ENCODE measurements at places on chromosomes 7 and 10.

DNA sequence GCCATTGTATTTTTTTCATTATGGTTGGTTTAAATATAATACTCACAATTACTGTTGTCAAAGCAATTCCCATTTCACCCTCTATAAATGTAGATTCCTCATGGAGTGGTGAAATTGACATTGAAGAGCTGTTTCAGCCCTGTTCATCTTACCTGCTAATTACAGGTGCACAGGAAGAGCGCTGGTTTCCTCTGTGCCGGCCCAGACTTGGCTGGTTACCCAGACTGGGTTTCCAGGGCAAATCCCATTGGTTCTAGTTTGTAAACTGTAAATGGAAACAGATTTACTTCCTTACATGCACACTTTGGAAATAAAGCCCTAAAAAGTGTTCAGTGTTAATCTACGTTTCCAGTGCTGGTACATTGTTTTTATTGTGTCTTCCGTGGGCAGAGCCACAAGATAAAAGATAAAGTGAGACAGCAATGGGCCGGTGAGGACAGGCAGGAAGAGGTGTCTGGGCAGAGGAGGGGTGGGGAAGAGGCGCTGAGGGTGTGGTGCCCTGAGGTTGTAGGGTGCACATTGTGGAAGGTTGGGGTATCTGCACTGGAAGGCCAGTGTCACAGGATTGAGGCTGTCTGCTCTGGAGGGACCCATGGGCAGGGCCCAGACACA lies 71.6 kb upstream of the ZPBP start:
- no peak for DNase-seq

- no peak for DNase-seq
Measured at GRCh38 chr7:147519062-147519461, 1071.5 kb upstream of the C7orf33 start.

- no peak for DNase-seq
Measured at GRCh38 chr10:87685832-87686574, 26.3 kb downstream of the PAPSS2 start.

DNA sequence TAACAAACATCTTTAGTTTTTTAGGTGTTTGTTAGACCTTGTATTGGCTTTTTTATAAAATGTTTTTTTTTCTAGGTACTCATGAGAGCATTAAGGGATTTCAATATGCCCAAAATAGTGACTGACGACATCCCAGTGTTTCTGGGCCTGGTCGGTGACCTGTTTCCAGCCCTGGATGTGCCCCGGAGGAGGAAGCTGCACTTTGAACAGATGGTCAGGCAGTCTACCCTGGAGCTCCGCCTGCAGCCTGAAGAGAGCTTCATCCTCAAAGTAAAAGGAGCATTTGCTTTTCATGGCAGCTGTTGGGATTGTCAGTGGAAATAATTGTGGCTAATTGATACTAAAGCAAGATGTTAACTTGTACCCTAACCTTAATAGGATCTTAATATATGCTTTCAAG lies 161.5 kb downstream of the DNAH11 start:
- no peak for DNase-seq

DNA sequence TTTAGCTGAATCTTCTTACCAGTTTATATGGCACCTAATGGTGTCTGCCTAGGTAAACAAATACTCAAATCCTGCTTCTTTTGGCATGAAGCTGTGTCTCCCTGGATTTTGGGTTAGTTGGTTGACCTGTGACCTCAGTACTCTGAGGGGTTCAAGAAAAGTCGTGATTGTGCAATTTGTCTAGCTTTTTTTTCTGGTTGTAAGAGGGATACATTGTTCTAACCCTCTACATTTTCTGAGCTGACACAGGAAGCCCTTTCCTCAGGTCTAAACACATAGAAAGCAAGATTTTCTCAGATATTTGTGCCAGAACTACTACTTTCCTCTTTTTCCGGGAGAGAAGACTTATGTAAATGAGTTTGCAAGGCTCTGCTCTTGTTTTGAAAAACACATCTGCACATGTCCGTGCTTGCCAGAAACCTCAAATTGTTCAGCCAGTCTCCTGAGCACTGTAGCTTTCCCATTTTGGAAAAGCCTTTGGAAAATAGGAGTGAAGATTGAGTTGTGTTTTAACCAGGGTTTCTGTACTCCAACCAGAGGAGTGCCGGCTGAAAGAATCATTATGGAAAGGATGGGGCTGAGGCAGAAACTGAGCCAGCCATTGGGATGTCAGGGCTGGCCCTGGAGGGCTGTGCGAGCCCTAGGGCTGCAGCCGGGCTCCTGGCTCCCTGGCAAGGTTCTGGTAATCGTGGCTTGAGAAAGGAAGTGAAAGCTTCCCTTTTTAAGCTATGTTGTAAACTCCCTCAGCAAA lies 31.3 kb upstream of the CXCL12 start:
- DNase-seq = no peak

DNA sequence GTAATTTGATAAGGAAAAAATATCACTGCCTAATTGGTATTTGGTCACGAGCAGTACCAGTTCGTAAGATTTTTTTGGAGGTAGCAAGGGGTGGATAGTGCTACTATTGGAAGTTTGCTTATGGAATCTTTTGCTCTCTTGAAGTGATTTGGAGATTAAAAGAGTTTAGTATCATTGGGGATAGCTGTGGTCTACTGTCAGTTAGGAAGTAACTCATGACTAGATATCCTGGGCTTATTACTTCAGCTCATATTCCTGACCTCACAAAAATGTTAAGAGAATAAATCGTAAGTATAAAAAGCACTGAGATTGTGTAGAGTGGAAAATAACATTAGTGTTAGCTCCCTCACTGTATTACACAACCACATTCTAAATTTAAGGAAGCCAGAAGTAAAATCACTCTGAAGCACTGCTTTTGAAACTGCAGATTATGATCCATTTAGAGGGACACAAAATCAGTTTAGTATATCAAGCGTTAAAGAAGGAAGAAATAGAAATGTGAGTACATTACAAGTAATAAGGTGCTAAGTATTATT lies 22.6 kb downstream of the SGPL1 start:
- no peak for DNase-seq

GRCh38 chr10:22344249-22344648 lies 1.0 kb upstream of the SPAG6 start:
- DNase-seq = peak; percentile 24

GRCh38 chr10:117740691-117741222 lies 198.2 kb downstream of the EMX2 start:
- no peak for DNase-seq

DNA sequence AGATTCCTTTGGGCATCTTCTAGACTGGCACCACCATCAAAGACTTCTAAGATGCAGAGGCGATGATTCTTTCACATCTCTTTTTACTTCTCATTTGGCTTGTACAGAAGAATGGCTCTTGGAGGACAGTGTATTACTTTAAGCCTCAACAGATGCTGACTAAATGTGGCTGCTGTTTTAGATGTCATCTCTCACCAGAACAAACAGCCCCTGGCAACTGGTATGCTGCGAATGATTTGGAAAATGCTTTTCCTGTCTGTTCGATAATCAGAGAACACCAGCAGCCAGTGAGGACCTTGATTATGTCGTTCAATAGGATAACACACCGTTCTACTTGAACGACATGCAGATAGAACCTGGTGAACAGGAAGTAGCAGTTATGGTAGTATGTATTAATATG lies 131.8 kb downstream of the RNF216 start:
- no peak for DNase-seq

DNA sequence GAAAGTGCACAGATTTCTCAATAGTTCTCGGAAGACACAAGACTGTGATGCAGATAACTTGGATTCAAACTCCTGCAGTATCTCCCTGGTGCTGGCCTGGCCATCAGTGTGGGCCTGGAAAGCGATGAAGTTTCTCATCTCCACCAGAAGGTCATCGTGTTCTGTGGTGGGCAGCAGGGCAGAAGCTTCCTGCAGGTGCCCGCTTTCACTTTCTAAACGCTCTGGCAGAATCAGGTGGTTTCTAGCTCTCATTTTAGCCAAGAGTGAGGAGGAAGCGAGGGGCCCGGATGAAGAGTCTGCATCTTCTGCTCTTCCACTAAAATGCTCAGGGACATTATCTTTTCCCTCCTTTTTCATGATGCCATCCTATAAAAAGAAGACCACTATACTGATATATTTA lies 63.0 kb upstream of the DRGX start:
- DNase-seq = no peak

DNA sequence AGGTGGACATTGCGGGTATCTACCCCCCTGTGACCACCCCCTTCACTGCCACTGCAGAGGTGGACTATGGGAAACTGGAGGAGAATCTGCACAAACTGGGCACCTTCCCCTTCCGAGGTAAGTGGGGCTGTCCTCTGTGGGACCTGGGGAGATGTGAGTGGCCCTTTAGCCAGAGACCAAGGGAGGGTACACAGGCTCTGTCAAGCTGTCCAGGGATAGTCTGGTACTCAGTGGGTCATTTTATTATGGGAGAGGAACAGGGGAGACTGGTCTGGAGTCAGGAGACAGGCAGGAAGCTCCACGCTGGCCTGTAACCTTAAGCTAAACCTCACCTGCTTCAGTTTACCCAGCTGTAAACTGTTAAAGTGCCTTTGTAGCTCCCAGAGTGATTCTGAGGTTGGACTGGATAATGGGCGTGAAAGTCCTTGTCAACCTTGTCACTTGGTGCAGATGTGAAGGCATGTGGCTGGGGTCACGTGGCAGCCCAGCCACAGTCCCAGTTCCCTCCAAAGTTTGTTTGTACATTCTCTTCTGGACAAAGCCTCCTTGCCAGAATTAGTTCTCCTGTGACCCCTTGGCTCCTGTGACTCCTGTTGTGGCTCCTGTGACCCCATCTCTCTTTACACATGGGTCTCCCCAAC lies 729 bp downstream of the HOGA1 start:
- DNase-seq = no peak

GRCh38 chr7:14748461-14748860 lies 154.1 kb downstream of the DGKB start:
- DNase-seq = no peak

DNA sequence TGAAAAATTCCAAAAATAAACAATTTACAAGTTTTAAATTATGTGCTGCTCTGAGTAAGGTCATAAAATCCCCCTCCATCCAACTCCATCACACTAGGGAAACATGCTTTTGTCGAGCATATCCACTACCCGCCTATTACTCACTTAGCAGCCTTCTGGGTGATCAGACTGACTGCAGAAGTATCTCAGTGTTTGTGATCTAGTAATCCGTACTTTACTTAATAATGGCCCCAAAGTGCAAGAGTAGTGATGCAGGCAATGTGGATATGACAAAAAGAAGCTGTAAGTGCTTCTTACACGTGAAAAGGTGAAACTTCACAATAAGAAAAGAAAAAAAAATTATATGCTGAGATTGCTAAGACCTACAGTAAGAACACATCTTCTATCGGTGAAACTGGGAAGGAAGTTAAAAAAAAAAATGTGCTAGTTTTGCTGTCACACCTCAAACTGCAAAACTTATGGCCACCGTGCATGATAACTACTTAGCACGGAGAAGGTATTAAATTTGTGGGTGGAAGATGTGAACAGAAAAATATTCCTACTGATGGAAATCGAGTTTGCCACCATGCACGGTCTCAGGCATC lies 43.2 kb downstream of the SEMA3C start:
- DNase-seq = no peak

DNA sequence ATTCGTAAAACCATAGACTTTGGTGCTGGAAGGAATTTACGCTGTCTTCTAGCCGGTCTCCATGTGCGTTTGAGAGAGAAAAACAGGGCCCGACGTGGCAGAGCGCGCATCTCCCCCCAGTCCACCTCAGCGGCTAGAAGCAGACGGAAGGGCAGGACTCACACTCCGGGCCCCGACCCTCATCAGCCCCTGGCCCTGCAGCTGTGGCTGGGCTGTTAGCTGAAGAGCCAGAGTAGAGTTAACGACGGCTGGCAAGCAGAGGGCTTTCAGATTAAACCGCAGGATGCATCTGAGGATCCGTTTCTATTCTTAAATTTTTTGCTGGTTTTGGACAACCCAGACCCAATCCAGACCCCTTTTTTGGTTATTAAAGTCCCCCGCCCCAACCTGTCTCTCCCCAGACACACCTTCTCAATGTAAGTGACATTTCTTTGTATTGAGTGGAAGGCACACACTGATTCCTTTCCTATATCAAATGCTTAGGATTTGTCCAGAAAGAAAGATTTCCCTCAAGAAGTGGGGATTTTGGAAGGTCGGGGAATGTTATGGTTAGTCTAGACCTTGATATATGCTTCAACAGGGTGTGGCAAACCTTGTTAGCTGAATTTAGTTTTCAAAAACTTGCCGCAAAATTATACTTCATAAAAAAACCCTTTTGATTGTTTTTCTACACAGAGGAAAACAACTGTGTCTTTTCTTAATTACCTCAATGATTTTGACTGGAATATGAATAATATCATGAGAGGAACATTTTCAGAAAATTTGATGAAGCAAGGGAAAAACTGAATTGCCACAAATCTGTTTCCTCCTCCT lies 1.7 kb upstream of the TBX20 start:
- DNase-seq = no peak

GRCh38 chr10:105855791-105856190 lies 1214.7 kb downstream of the SORCS3 start:
- DNase-seq = no peak

DNA sequence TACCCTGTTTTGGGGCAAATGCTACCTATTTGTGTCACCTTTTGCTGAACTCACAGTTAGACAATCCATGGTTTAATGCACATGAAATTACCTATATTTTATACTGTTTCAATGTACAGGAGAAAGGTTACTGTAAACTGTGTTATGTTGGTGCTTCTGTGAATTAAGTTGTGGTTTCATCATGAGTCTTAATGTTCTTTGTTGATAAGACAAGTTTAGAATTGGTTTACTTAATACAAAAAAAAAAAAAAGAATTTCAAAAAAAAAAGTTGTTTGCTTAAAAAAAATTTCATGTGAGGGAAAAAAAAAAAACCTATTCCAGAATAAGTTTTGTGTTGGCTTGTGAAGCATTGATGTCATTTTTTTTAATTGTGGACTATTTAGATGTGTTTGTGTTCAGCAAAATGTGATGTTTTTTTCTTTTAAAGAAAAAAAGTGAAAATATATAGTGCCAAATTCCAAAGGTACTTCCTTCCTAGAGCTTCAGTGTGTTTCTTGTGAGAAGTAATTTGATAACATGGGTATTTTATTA lies 280.3 kb downstream of the USP6NL start:
- no peak for DNase-seq

DNA sequence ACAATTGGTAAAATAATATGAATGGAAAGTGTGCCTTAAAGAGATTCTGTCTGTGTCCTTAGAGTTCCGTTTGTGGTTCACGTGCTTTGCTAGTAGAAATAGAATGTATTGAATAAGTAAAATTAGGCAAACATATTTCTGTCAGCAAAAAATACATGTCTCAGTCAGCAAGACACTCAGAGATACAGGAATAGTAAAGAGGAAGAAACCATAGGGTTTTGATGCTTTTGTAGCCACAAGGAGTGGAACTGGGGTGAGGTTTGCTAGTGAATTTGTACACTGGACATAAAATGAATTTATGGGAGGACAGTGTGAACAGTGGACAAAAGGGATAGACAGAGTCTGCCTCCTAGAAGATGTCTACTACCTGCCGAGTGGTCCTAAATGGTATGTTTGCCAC lies 289.2 kb upstream of the NRP1 start:
- no peak for DNase-seq

GRCh38 chr10:29970576-29970975 lies 88.8 kb downstream of the JCAD start:
- DNase-seq = no peak

DNA sequence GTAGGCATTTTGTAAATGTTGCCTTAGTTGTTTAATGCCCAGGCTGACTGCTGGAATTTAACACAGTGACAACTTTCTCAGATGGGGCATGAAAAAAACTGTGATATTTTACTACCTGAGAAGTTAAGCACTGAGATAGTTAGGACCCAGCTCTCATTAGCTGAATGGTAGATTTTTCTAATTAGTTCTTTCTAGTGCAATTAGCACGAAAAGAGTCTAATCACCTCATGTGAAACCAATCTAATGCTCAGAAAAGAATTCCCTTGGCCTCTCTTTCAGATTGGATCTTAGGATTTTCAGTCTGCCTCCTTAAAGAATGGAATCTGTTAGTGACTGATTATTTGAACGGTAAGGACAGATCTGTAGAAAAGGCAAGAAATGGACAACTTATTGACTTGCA lies 743.2 kb downstream of the AUTS2 start:
- no peak for DNase-seq

Data from germinal center (tissue), 1 donor.